ENCODE measurements at places on chromosomes 3 and 15.

GRCh38 chr3:52890735-52891134, 6.6 kb downstream of the STIMATE start:
- no peak for DNase-seq

DNA sequence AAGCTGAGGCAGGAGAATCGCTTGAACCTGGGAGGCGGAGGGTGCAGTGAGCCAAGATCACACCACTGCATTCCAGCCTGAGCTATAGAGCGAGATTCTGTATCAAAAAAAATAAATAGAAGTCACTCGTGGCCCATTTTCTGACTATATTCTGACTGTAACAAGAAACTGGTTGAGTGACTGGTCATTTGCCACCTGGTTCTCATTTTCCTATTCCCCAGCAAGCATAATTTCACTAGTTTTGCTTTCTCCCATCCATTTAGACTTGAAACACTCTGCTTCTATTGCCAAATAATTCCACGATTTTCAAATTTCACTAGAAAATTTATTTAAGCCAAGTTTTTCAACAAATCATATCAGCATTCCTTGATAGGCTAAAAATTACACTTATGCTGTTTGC, 40.7 kb downstream of the C3orf70 start:
- no peak for DNase-seq

DNA sequence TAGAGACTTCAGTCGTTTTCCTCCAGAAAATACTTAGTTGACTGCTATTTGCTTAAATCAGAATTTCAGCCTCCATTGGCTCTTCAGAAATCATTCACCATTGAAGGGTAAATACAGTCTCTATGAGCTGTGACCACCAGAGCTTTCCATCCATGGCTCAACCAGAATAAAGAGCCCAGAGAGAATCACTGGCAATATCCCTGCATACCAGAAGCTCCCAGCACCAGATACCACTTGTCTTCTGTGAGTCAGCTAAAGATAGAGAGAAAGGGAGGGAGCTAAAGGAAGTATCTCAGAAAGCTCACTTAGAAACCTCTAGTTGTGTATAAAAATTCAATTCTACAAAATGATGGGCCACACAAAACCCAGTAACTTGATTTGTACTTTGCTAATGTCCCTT, 115.2 kb upstream of the TMCO5A start:
- DNase-seq = no peak

DNA sequence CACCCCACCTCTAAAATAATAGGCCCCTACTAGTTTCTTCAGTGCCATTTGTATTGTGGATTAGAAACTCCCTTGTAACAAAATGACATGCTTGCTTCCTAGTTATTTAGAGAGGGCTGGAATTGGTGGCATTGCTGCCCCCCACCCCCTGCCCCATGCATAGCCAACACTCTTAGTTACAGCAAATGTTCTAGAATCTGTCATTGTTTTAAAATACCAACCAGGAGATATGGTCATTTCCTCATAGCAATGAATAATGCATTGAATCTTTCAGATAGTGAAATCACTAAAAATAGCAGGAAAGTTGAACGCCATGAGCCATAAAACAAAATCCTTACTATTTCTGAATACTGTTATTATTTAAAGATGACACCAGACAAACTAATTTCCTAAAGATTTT, 292.5 kb downstream of the ARPP21 start:
- no peak for DNase-seq

DNA sequence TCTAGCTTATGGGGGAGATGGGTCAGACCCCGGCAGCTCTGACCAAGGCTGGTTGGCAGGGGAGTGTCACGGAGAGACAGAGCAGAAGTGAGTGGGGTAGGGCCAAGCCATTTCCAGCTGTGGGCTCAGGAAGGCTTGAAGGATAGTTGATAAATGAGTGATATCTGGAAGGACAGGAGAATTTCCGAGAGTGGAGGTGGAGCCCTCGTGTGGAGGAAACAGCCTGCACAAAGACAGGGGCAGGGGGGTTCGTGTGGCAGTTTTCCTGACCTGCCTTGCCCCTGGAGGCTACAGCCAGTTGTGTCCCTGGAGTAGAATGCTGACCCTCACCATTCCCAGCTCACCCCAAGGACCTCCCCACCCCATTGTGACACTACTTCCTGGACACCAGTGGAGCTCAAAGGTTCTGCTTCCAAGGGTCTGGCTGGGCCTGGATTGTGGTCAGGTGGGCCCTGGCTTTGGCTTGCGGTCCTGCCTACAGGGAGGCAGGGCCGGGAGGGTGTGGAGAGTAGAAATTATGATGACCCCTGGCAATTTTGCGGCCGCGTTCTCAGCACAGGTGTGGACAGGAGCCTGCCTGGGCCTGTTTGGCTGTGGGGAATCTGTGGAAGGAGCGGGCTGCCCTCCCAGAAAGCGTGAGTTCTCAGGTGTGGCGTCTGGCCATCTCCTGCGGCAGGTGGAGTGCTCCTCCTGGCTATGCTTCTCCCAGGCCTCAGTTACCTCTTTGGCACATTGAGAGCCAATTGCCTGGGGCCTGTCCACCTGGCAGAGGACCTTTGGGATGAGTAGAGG, at the start of gene SLC22A14:
TSS of gene SLC22A14 (plus strand) at position 400 of the 792 bp plus-strand sequence. CDS start 23,733 bp downstream, outside the sequence.
- DNase-seq = no peak

- DNase-seq = no peak
These were observed 54.2 kb upstream of the ARHGEF3 start for GRCh38 chr3:56855856-56856512.

DNA sequence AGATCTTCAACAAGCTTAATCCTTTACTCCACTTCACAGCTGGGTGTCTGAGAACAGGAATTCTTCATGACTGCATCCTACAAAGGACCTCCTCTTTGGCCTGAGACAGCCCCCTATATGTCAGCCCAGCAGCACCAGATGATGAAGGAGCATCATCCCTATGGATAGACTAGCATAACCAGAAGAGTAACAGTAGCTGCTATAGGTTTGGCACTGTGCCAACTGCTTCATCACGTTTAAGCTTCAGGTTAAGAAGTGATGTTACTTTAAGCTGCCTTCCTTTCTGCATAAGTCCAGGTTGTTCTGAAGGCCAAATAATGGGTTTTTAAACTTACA, 50.6 kb downstream of the CMSS1 start:
- no peak for DNase-seq

DNA sequence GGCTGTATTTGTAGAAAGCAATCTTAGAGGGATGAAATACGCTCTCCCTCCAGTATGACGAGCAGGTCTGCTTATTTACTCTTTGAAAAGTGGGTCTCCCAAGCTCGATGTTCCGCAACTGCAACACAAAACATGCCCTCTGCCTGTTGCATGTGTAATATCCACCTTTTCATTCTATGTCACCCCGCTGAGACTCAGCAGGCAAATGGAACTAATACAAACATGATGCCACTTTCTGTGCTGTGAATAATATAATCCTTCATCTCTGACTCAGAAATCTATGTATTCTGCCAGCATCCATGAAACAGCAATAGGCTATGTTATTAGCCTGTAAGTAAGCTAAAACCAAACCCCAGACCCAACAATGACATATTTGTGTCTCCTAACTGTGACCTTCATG, 200.8 kb upstream of the TMCO5A start:
- no peak for DNase-seq

GRCh38 chr3:99579965-99580364, 58.4 kb upstream of the COL8A1 start:
- no peak for DNase-seq

- DNase-seq = no peak
These were observed 7.7 kb downstream of the ITPKA start for GRCh38 chr15:41501191-41501917.

GRCh38 chr3:78041486-78041885, 1001.6 kb downstream of the ROBO2 start:
- no peak for DNase-seq

GRCh38 chr15:33729653-33730052, 238.6 kb upstream of the CHRM5 start:
- no peak for DNase-seq

- DNase-seq = no peak
These were observed 95.4 kb downstream of the CACNA1D start for GRCh38 chr3:53589806-53590205.

DNA sequence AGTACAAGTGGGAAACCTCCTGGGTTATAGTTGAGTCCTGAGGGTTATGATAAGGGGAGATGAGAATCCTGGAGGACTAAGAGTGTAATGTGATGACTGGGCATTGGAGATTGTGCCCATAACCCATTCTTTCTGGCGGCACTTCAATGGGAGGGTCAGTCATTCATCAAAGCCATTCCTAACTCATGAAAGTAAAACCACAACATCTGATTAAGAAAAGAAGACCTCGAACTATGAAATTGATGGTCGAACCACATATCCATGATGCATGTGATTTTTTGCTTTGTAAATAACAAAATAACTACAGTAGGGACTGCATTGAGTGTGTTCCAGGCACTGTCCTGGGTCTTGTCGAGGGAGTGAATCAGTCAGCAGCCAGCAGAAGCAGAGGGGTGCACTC, 215.1 kb downstream of the SHQ1 start:
- no peak for DNase-seq

GRCh38 chr15:71152542-71152941, 37.3 kb downstream of the THSD4 start:
- DNase-seq = no peak

GRCh38 chr3:42290966-42291714, 25.2 kb upstream of the CCK start:
- DNase-seq = no peak

- DNase-seq = no peak
These were observed 19.2 kb downstream of the SLC2A2 start for GRCh38 chr3:171007316-171007715.

GRCh38 chr15:78007211-78007931, 70.1 kb downstream of the TBC1D2B start:
- DNase-seq = no peak

DNA sequence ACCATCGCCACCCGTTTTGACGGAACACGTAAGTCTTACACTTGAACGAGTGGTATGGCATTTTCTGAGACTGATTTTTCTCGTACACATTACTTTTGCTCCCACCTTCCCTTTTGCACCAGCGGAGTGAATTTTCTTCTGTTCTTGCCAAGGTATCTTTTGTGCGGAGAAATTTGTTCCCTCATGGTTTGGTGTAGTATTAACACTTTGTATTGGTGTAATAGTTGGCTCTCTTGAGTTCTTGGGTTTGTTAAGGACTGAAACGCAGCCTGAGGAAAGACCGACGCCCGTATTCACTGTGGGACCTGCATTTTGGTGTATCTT, 420 bp downstream of the KCNH8 start:
- DNase-seq = no peak

DNA sequence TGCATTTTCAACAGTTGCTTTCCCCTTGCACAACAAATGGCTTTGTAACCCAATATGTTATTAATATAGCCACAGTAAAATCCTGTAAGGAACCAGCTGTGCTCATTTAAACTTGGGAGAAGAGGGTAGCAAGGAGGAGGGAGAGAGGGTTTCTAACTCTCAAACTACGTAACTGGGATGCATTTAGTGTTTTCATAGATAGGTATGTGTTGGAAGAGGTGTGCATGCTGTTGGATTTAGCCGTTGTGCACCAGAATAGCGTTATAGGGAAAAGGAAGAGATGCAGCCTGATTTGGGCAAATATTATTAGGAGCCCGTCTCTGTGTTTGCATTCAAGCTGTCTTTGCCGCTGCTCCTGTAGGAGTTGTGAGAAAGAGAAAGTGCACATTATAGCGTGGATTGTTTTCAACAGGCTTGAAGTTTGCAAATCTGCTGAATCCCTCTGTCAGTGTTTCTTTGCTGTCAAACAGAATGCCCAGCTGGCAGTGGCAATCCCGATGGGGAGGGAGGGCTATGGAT, 39.4 kb downstream of the ARPP21 start:
- DNase-seq = no peak

GRCh38 chr3:76078101-76078500, 292.8 kb upstream of the ZNF717 start:
- DNase-seq = no peak

DNA sequence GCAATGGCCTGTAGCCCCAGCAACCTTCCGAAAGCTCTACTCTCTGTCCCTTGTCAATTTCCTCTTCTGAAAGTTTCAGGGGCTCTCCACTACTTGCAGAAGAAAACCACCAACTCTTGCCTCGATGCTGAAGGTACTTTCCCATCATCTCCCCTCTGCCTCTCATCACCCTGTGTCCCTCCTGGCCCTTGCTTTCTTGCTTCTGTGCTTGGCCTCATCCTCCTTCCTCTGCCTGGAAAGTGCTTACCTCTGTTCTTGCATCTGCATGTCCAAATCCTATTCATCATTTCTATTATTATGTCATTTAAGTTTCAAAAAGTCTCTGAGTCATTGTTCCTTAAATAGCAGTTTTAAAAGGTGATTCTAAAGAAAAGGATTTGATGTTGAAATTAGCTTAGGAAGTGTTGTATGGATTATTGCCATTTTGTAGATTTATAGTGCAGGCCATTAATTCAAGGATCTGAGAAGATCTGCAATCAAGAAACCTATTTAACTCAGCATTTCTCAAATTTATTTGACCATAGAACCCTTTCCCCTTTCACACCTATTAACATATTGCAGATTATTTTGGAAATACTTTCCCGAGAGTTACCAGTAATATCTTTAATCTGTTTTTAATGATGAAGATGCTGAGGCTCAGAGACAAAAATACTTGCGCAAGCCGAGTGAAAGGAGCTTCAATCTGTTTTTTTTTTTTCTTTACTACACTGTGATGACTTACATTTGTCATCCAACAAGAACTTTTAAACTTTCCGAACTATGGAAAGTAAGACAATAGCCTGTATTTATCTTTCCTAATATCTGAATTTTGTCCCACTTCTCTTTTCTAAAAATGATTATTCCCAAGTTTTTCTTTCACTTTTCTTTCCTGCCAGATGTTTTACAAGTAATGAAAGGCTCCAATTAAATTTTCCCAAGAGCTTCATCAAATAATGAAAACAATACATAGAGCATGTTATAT, 22.3 kb upstream of the CFAP161 start:
- no peak for DNase-seq

GRCh38 chr3:120364821-120365220, 15.7 kb upstream of the LRRC58 start:
- DNase-seq = no peak

GRCh38 chr3:129586746-129587430, 19.6 kb downstream of the PLXND1 start:
- no peak for DNase-seq

DNA sequence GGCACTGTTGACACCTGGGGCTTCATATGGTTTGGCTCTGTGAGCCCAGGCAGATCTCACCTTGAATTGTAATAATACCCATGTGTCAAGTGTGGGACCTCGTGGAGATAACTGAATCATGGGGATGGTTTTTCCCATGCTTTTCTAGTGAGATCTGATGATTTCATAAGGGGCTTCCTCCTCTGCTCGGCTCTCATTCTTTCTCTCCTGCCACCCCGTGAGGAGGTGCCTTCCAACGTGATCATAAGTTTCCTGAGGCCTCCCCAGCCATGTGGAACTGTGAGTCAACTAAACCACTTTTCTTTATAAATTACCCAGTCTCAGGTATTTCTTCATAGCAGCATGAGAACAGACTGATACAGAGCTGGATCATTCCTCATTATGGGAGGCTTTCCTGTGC, 655.9 kb upstream of the ADAMTS9 start:
- no peak for DNase-seq

DNA sequence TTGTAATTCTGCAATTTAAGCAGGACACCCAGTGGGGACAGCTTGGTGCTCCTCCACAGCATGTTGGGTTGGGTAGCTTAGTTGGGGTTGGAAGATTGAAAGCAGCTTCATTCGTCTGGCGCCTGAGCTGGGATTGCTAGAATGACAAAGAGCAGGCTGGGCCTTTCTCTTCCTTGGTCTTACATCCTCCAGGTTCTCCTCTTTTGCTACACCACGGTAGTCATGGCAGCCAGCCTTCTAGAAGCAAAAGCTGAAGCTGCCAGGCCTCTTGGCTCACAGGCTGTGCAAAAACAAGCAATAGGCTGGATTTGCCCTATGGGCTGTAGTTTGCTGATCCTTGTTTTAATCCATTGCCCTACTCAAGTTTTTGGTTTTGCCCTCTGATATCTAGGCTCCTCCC, 3.2 kb upstream of the ANXA2 start:
- no peak for DNase-seq

Data from stimulated activated CD8-positive, alpha-beta memory T cell treated with anti-CD3 and anti-CD28 coated beads, Interleukin-15, amount 100 ng/mL, for 1 hour (primary cell).